ENCODE measurements at places on chromosomes 11 and 22.
A peak's percentile ranks its signal among the peaks of the same experiment; 100 is the strongest.

GRCh38 chr11:125578783-125579182, 9.5 kb downstream of the EI24 start:
- no peak for DNase-seq

DNA sequence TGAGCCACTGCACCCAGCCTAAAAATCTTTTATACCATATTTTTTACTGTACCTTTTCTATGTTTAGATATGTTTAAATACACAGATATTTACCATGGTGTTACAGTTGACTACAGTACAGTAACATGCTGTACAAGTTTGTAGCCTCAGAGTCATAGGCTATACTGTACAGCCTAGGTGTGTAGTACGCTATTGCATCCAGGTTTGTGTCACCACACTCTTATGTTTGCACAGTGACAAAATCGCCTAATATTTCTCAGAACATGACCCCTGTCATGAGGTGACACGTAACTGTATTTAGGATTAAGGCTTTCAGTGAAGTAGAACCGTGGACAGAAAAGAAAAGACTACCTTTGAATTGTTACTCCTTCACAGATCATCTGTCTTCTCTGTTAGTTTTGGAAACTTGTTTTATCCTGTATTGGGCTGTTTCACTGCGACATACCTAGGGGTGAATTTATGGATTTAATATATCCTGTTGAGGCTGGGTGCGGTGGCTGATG, 83.8 kb downstream of the ZNRF3 start:
- no peak for DNase-seq

- DNase-seq = no peak
Observed at GRCh38 chr11:88017666-88018065, 157.6 kb downstream of the RAB38 start.

DNA sequence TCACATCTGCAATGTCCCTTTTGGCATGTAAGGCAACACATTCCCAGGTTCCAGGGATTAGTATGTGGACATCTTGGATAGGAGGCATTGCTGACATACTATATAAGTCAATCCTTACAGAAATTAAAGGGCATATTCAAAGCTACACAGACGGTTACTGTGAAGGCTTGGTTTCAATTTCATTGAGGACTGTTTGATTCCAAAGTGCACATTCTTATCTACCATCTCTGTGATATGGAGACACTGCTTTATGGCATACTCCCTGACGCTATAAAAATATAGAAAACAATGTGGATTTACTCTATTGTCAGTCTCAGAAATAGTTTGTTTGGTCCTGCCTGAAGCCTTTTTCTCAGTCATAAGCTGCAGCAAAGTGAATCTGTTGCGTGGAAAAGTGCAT, 1486.7 kb downstream of the FAM181B start:
- no peak for DNase-seq

- DNase-seq = peak; percentile 34
Observed at GRCh38 chr22:42343531-42344081, 73.2 kb upstream of the TCF20 start.

DNA sequence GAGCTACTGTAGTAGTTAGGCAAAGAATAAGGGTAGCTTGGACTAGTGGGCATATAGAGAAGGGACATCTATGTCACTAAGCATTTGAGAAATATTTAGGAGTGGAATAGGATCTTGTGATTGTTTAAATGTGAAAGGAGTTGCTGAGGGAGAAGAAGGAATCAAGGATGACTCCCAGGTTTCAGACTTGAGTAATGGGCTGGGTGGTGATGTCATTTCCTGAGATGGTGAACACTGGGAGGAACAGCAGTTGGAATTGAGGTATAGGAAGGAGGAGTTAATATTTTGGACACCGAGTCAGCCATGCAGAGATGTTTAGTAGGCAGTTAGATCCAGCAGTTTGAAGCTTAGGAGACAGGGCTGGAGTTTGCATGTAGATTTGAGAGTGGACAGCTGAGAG, 40.1 kb downstream of the REXO2 start:
- no peak for DNase-seq

- DNase-seq = no peak
Observed at GRCh38 chr11:2700415-2701211, 819 bp upstream of the KCNQ1OT1 start.

DNA sequence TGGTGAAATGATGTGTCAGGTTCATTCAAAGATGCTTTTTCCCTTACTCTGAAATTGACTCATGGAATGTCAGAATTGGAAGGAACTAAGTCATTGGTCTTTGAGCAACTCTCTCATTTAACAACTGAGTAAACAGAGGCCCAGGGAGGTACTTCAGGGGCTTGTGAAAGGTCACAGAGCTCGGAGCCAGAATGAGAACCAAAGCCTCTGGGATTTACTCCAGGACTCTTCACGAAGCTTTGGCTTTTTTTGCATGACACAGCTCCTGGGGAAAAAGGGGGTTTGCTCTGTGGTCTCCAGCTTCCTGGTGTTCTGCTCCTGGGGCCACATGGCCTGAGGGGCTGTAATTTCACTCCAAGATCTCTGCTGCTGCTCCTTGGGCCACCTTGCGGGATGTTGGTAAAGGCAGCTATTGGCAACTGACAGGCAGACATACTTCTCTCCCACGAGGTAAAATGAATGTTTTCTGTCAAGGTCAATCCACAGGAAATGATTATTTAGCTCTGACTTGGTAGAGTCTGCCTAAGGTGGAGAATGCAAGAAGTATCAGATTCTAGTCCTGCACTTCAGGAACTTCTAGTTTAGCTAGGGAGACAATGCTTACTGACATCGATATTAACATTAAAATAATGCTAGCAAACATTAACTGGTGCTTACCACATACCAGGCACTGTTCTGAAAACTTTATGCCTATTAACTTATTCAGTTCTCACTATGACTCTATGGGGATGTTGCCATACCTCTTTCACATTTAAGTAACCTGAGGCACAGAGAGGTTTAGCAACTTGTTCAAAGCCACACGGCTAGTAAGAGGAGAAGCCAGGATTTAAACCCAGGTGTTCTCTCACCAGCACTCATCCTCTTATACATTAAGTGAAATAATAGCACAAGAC, 16.1 kb downstream of the PKNOX2 start:
- no peak for DNase-seq

DNA sequence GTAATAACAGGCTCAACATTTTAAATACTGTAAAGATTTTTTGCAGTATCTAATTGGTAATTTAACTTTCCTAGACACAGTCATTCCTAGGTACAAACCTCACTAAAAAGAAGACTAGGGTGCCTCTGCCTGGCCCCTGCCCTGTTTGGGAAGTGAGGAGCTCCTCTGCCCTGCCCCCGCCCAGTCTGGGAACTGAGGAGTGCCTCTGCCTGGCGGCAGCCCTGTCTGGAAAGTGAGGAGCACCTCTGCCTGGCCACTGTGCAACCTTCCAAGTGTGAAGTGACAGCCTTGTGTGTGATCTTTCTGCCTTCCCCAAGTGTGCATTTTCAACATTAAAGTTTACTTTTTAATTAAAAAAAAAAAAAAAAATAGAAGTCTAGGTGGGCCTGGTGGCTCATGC, 4.2 kb downstream of the CHORDC1 start:
- DNase-seq = no peak

GRCh38 chr22:25658633-25659032, 83.4 kb upstream of the MYO18B start:
- DNase-seq = no peak

DNA sequence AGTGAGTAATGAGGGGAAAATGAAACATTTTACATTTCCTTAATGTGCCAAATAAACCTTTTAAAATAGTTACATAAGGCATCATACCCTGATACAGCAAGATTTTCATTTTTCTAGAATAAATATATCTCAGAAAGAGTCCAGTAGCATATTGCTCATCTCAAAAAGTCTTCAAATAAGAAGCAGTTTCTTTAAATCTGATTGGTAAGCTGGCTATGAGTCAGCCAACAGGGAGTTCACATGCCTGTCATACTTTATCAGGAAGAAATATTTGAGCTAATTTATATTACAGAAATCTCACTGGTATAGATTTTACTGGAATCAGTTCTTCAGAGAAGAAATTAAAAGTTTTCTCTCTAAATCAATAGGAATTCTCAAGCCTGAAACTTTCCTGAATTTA, 258.1 kb downstream of the C11orf87 start:
- no peak for DNase-seq

GRCh38 chr22:30305519-30305905, 16.2 kb upstream of the CASTOR1 start:
- no peak for DNase-seq

GRCh38 chr11:12356944-12357655, 20.3 kb upstream of the PARVA start:
- no peak for DNase-seq

DNA sequence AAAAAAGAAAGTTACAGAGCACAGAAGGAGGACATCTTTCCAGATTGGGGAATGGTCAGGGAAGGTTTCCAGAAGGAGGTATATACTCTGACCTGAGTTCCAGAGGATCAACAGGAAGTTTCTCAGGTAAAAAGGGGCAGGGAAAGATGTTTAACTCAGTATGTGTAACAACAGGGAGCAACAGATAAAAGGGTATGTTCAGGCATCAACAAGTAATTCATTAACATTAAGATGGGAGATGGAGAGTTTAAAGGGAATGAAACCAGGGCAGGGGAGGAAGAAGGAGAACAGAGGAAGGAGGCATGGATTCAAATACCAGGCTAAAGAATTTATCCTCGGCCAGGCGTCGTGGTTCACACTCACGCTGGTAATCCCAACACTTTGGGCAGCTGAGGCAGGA, 2.5 kb upstream of the DENND5A start:
- no peak for DNase-seq

DNA sequence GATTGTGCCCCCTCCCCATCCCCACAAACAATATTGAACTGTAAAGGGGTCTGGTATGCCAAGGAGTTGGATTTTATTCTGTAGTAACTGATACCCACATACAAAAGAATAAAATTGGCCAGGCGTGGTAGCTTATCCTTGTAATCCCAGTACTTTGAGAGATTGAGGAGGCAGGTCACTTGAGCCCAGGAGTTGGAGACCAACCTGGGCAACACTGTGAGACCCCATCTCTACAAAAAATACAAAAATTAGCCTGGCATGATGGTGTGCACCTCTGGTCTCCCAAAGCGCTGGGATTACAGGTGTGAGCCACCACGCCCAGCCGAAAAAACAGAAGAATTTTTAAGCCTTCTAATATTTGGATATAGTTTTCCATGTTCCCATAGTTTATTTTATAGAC, 4.2 kb upstream of the GLB1L3 start:
- DNase-seq = no peak

- DNase-seq = peak; percentile 44
Observed at GRCh38 chr11:83819931-83820549, 533.9 kb upstream of the CCDC90B start.

DNA sequence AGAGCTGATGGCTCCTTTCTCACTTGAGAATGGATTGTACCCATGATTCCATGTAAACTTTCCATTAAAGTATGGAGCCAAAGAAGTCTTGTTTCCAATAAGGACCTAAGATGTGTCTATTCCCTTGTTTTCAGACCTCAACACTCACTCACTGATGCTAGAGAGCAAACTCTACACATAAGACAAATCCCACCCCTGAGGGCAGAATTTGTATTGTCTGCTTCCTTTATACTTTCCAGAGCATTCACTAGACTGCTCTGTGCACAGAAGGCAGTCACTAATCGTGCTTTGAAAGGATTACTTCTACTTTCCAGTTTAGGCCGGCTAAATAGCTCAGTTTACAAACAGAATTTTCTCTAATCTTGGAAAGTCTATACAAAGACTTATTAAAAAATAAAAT, 6.4 kb downstream of the ANKRD49 start:
- no peak for DNase-seq

- DNase-seq = peak; percentile 78
Observed at GRCh38 chr11:117717485-117718314, 79.3 kb downstream of the DSCAML1 start.

- no peak for DNase-seq
Observed at GRCh38 chr11:69116671-69117070, 39.1 kb upstream of the SMIM38 start.

GRCh38 chr11:134841411-134841810, 429.4 kb upstream of the B3GAT1 start:
- DNase-seq = no peak

DNA sequence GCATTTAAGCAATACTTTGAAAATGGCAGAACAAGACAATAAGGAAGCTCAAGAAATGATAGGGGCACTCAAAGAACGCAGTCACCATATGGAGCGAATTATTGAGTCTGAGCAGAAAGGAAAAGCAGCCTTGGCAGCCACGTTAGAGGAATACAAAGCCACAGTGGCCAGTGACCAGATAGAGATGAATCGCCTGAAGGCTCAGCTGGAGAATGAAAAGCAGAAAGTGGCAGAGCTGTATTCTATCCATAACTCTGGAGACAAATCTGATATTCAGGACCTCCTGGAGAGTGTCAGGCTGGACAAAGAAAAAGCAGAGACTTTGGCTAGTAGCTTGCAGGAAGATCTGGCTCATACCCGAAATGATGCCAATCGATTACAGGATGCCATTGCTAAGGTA, 51.9 kb downstream of the SPECC1L start:
- no peak for DNase-seq

- DNase-seq = no peak
Observed at GRCh38 chr11:12497431-12497830, 120.1 kb downstream of the PARVA start.

- DNase-seq = no peak
Observed at GRCh38 chr22:40324468-40325305, 21.6 kb upstream of the ADSL start.

DNA sequence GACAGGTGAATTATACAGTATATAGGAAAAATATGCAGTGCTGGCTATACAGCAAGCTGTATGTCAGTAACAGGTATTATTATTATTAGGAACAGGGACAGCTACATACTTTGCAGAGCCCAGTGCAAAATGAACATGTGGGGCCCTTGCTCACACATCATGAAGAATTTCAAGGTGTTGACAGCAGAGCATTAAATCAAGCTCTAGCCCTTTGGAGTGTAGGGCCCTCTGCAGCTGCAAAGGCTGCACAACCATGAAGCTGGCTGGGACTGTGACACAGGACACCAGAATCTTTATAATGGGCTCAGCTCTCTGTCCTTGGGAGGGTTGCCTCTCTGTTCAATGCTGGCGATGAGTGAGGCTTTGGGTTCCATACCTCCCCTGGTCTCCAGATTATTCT, 44.9 kb upstream of the DAGLA start:
- DNase-seq = no peak

- no peak for DNase-seq
Observed at GRCh38 chr11:95776859-95777258, 12.7 kb downstream of the FAM76B start.

- DNase-seq = no peak
Observed at GRCh38 chr11:15955595-15955994, 400.8 kb downstream of the SOX6 start.

DNA sequence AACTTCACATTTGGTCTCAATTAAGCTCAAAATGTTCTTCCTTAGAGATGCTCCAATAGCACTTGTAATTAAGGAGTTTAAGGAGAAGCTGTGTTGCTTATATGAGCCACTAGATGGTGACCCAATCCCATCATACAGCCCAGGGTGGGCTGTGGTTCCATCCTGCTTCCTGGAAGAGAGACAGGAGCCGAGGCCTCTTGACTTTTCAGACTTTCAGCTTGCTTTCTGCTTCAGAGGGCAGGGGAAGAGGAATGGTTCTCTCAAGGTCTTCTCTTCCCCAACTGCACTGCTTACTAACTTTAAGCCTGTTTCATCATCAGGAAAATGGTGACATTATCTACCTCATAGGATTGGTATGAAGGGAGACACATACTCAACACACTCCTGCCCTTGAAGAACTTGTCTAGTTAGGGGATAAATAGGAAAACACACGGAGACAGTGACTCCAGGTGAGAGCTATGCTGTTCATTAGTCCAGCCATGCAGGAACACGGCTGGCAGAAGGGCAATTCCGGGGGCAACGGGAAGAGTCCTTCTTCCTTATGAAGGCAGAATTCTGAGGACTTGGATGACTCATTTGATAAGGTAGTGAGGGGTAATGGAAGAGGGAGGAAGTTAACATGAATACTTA, 20.1 kb downstream of the TMEM218 start:
- DNase-seq = no peak

- DNase-seq = no peak
Observed at GRCh38 chr11:19605520-19606371, 106.9 kb upstream of the NAV2 start.
